ENCODE measurements at places on chromosomes 4 and X.

GRCh38 chr4:53852343-53852742 lies 212.1 kb downstream of the CHIC2 start:
- no peak for DNase-seq

DNA sequence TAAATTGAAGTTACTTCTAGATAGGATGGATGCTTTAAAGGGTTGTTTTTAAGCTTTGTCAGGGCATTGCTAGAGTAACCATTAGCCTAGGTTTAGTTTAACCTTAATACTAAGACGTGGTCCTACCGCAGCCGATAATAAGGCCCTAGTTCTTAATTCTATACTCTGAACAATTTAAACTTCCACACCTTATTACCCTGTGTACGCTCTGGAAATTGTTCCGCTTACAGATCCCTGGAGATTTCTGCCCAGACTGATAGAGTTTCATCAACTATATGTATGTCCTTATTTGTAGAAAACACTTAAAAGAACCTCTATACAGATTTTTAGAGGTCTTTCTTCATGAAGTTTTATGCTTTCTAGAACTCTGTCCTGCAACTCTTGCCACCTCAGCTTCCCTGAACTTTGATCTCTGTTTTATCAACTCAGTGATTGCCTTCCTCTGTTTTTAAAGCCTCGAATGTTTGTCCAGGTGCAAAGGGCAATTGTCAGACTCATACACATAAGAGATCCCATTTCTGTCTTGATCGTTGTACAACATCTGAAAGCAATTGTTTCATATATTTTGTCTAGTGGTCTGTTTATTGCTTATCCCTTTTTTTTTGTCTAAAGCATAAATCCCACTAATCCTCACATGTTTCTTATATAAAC lies 71.1 kb upstream of the VCX start:
- no peak for DNase-seq

DNA sequence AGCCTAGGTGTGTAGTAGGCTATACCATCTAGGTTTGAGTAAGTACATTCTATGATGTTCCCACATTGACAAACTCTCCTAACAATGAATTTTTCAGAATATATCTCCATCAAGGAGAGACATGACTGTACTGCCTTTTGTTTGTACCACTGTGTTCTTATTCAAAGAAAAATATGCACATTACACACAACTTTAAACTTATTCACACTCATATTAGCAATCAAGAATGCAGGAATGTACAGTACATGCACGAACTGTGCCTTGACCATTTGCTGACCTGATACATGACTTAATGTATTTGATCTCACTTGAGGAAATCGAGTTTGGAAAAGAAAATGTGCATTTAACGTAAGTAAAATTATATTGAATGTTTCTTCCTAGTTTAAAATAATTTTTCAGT lies 525.1 kb upstream of the AGA start:
- DNase-seq, result no peak

GRCh38 chr4:110589297-110589696 lies 33.6 kb downstream of the PITX2 start:
- DNase-seq, result peak; percentile 13

DNA sequence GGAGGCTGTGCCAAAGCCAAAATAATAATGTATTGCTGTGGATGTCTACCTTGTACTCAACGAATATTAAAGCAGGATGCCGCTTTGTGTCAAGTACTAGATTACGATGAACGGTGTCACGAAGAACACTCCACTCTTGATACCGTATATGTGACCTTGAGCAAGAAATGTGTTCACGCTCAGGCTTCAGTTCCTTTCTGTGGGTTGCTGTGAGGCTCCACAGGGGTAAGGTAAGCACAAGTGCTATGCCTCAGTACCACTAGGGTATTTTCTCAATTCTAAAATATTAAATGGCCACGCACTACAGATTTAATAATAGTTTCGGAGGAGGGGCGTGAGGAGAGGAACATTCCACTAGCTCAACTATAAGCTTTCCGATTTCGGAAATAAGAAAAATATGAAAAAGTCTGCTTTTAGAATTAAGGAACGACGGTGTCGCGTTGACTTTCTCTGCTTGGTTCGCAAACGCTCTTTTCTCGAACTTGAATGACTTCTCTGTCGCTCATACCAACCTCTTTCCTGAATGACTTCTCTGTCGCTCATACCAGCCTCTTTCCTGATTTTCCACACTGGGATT lies 607 bp upstream of the SCOC start:
- peak; percentile 72 for DNase-seq

DNA sequence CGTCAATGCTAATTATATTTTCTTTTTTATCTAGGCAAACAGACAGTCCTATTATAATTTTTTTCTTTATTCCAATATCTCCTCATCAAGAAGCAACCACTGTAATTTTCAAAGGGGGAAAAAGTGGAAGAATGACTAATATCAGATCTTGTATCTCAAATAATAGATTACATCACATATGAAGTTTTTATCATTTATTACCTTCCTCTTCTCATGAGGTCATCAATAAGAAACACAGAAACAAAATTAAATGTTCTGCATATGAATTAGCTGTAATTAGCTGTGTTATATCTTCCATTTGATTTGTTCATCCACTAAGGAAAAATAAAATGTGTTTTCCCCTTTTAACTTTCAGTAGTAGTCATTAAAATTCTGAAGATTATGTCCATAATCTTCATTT lies 14.3 kb downstream of the PRSS12 start:
- DNase-seq, result no peak

GRCh38 chr4:40502934-40503333 lies 126.7 kb downstream of the RBM47 start:
- no peak for DNase-seq

DNA sequence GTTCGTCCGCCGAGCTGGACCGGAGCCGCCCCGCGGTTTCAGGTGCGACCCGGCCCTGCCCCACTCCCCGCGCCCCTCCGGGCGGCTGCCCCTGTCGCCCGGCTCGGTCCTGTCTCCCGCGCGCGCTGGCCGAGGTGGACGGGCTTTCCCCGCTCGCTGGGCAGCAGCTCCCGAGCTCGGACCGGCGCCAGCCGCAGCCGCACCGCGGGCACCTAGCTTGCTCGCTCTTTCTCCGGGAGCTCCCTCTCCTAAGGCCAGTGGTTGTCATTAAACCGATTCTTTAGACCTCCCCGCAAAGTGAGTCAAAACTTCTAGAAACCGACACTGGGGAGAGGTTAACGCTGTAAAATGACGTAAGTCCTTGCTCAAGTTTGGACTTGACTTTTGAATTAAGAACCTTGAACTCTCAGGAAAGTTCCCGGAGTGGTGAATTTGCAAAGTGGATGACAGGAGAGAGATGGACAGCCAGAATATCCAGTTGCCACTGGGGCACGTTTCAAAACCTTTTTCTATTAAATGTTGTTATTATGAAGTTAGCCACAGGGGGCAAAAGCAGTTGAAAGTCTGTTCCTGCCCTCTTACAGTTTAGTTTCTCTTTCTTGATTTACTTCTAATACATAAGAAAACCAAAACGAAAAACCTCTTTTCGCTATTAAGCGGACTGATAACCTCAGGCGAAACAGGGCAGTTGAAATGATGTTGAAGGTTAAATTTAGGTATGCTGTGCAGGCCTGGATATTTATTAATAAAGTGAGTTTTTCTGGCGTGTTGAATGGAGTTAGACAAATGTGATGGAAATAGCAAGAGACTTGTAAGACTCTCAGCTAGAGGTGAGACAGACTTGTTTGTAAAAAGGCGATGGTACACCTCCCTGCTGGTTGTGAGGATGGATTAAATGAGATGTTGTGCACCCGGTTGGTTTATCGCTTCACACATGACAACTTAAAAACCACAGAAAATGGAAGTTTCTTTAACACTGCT lies 847 bp downstream of the PI4K2B start:
- peak; percentile 93 for DNase-seq

GRCh38 chrX:56232221-56233082 lies at the start of gene KLF8:
Gene KLF8, plus strand, starts transcription at chrX:56232356. Its CDS starts 979 bp downstream, at chrX:56233335.
- peak; percentile 81 for DNase-seq

GRCh38 chr4:123661080-123661737 lies 264.6 kb downstream of the SPRY1 start:
- peak; percentile 61 for DNase-seq

DNA sequence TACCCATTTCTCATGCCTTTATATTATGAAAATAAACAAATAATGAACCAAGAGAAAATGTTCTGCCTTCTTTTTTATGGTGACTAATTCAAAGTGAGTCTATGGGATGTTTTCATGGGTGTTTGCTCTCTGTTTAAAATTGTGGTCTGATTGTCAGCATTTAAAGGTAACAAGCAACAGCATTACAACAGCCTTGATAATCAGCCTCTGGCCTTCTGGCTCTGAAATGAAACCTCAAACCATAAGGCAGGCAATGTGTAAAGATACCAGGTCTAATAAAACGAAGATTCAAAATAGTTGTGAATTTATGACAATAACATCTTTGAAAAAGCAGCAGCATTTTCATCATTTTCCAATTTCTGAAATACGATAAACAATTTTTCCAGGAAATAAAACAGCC lies 63.7 kb downstream of the FAM13A start:
- DNase-seq, result peak; percentile 31

DNA sequence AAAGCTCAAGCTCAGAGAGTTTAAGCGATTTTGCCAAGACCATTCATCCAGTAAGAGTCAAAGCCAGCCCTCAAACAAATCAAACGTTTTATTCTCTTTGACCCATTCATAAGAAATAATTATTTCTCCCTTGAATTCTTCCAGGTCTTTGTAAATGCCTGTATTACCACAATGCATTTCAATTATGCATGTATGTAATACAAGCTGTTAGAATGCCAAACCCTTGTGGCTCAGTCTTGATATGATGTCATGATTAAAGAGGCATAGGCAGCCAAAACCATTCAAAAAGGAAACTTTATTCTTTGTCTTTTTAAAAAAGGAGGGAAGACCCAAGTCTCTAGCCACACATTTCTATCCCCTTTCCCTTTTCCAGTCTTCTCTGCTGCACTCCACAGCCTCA lies 56.5 kb upstream of the PGM2 start:
- DNase-seq, result peak; percentile 27

DNA sequence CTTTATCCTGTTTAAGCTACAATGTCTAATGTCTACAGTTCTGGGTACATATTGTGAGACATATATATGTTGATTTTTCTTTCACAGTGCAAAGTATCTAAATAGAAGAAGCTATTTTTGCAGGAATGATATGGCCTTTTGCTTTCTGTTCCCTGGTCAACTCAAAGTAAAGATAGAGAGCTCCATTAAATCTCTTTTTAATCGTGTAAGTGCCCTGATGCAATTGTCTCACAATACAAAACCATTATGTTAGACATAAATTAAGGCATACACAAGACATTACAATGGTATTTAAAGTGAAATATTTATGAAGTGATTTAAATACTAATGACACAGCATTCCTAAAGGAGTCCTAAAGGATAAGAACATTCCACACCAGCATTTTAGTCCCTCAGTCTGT lies 1559.7 kb upstream of the AGA start:
- DNase-seq, result no peak

GRCh38 chr4:139767168-139767567 lies 101.5 kb downstream of the MGST2 start:
- DNase-seq, result no peak

GRCh38 chrX:68997911-68998310 lies 167.3 kb downstream of the PJA1 start:
- no peak for DNase-seq

- no peak for DNase-seq
These were observed 15.2 kb downstream of the ATP8A1 start for GRCh38 chr4:42641656-42642055.

DNA sequence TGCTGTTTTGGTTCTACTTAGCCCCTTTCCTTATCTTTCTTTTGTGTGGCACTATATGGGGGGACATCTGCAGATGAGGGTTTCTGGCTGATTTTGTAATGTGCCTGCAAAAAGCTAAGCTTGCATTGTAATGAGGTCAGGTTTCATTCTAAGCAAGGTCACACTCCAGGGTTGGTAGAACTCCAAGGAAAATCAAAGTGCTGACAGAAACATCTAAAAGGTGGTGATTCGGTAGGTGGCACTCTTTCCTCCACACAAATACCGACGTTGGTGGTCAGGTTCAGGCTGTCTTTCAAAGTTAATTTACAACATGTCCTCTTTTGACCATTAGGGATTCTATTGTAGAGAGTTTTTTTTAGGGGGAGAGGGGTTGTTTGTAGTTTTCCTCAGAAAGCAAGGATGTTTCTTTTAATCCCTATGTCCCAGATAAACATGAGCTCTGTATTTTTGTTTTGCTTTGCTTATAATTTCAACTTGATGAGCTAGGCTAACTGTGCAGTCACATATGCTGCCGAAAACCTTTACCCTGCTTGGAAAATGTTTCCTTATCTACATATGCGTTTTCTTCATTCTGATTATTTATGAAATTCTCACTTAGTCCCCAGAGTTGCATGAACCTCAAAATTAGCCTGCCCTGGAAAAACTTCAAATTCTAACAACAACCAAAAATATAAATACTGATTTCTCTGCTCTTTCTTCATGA lies 434.2 kb downstream of the PPARGC1A start:
- DNase-seq, result peak; percentile 0

DNA sequence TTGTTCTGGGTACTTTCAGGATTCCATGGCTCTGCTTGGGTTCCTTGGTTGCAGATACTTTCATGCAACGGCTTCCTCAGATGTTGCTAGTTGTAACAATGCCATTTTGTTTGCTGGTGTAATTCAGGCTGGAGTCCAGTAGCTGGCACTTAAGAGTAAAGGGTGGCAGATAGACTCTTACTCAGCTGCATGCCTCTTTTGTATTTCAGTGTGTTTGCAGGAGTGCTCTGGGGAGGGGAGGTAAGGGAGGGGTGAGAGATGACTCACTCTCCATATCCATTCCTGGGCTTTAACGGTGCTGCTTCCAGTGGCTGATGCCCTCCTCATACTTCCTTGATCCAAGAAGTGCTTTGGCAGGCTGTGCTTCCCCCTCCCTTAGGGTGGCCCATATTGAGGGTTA lies 155.2 kb downstream of the ZNF330 start:
- DNase-seq, result no peak

GRCh38 chr4:164700471-164700870 lies 53.5 kb upstream of the SMIM31 start:
- DNase-seq, result peak; percentile 39

Data from hematopoietic multipotent progenitor cell treated with erythropoietin and hydrocortisone succinate and interleukin-3 and kit ligand, for 4 days (in vitro differentiated cells).